NCI-H146 (cell line): ENCODE measurements at places on chromosomes 3 and 15.
A peak's percentile ranks its signal among the peaks of the same experiment; 100 is the strongest.

- DNase-seq, result no peak
Observed at GRCh38 chr3:129257609-129258008, 8.2 kb downstream of the COPG1 start.

- DNase-seq, result no peak
Observed at GRCh38 chr3:122002611-122003010, 19.4 kb downstream of the ILDR1 start.

GRCh38 chr3:49841806-49842205 is 14.6 kb downstream of the TRAIP start:
- DNase-seq, result no peak

DNA sequence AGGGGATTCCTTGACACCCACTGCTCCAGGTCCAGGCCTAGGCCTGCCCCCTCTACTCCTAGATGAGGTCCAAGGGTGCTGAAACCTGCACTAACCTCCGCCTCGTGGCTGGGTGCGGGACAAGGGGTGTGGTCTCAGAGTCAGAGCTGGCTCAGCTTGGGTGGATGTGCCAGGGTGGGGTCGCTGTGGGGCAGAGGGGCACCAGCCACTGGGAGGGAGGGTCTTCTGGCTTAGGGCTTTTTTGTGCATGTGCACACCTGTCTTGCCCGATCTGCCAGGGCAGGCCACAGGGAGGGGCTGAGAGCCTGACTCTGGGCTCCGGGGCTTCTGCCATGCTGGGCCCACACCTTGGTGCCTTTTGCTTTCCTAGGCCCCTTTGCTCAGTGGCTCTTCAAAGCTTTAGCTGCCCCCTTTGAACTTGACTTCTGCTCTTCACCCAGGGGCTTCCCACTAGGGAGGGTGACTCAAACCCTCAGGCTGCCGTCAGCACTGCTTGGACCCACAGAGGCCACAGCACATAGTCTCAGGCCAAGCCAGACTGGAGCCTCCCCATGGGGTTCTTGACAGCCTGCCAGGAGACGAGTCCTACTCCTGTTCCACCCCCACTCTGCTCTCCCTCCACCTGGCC is 73.0 kb downstream of the KLF13 start:
- DNase-seq, result no peak

- DNase-seq, result peak; percentile 67
Observed at GRCh38 chr3:100401674-100402041, 319 bp downstream of the LNP1 start.

DNA sequence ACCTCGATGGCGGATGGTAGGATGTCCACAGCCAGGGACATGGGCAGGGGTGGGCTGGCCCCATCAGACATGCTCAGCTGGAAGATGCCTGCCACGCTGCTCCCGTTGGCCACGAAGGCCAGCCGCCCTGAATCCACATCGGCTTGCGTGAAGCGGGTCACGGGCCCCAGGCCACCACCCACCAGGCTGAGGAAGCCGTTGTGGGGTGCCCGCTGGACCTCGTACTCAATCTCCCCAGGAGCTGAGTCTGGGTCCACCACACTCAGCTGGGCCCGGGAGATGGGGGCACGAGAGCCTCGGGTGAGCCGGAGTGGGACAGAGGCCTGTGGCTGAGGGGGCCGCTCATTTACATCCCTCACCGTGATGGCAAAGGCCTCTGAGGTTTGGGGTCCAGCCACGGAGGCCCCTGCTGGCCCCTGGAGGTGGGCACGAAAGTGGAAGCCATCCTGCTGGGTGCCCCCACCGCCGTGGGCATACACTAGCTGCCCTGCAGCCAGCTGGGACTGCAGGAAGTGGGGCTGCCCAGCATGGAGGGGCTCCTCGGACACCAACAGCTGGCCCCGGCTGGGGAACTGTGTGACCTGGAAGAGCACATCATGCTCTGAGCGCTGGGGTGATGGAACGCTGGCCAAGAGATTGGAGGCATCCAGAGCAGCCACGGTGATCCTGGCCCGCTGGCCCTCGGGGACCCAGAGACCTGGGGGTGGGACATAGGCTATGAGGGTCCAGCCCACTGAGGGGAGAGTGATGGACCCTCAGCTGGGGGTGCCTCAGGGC is 29.2 kb downstream of the SNX33 start:
- no peak for DNase-seq

DNA sequence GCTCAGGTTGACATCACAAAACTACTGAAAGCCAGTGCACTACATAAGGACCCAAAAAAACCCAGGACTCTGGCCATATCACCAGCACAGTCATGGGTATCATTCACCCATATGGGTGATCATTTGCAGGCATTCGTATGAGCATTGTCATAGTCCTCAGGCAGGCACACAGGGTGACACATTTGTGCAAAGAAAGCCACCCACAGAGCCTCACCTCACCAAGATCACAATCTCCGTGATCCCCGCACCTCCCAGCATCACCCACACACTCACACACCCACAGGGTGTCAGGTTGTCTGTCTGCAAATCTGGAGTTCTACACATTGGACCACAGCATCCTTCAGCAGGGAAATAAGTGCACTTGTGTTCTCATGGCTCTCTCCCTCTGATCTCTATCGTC is 166.0 kb upstream of the LPP start:
- no peak for DNase-seq
